ENCODE measurements at places on chromosomes 12 and 14.

GRCh38 chr12:103399986-103400385 lies 95.8 kb downstream of the C12orf42 start:
- no peak for DNase-seq

- no peak for DNase-seq
Observed at GRCh38 chr12:94397401-94397800, 62.3 kb downstream of the CEP83 start.

DNA sequence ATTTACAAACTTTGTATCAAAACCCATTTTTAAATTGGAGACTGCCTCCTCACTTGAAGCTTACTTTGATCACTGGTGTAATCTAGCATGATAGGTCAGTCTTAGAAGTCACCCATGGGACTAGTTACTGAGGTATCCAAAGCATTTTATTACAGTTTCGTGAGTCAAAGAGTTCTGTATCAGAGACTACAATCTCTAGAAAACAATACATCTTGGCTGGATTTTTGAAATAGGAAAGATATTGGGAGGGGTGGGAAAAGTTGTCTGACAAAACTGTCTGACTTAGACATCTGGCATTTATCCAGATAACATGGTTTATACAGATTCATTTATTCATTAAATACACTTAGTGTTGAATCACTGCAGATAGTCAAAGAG lies 173.5 kb upstream of the PDZRN4 start:
- DNase-seq = no peak

- DNase-seq = no peak
Observed at GRCh38 chr12:9752145-9752933, 8.4 kb downstream of the CD69 start.

DNA sequence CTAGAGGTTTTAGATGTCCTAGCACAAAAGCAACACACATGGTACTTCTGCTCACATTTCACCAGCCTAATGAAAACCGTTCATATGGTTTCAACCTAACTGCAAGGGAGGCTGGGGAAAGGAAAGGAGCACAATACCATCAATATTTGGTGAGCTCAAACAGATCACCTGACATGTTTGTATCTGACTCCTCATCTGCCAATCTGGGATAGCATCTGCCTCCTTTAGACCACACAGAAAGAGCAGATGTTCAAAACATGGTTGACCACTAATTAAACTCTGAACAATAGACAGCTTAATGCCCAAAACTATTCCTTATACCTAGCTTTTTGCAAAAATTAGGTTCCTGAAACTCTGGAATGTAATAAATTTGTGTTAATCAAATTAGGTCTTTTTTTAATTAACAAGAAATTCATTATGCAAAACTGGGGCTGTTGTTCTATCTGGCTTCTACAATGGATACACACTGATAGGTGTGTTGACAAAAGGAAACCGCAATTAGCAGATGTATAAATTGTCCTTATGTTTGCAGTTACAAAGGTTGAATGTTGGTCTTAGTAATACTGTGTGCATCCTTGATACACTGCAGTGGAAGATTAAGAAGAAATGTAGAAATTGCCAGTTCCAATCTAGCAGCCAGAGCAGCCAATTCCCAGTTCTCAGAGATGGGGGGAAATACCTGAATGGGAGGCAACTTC lies 89.3 kb downstream of the DUSP6 start:
- no peak for DNase-seq

GRCh38 chr14:77980475-77981321 lies 180.8 kb downstream of the ADCK1 start:
- DNase-seq = no peak

- no peak for DNase-seq
Observed at GRCh38 chr12:79696416-79696815, 5.7 kb upstream of the PAWR start.

DNA sequence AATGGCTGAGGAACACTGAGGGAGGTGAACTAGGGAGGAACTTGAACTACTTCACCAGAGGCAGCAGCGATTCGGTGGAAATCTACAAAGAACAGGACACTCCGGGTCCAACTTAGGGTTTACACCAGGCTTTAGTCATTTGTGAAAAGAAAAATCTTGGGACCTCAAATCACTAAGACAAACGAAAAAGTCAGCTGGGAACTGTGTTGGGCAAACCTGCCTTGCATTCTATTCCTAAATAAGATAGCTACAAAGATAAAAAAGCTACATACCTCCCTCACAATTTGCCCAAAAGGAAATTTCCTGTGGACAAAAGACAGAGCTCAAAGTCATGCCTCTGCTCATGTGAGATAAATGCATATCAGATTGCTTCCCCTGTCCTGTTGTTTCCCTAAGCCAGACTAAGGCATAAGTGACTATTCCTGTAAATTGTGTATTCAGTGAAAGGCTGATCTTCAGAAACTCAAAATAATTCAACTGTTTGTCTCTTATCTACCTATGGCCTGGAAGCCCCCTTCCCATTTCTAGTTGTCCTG lies 106.6 kb downstream of the APAF1 start:
- DNase-seq = no peak

DNA sequence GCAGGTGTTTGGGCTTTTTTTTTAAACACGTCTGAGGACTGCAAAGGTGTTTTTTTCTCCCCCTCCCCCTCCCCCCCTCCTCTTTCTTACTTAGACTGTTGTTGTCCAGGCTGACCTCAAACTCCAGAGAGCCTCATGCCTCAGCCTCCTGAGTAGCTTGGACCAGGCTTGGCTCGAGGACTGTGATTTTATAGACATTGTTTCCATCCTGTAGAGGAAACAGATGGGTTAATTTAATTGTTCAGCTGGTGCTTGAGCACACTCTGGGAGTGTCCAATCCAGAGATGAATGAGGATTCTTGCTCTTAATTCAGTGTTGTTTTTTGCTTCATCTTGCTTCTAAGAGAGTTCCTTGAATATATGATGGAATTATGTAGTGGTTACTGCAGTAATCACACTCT lies 42.1 kb downstream of the RASSF3 start:
- no peak for DNase-seq

DNA sequence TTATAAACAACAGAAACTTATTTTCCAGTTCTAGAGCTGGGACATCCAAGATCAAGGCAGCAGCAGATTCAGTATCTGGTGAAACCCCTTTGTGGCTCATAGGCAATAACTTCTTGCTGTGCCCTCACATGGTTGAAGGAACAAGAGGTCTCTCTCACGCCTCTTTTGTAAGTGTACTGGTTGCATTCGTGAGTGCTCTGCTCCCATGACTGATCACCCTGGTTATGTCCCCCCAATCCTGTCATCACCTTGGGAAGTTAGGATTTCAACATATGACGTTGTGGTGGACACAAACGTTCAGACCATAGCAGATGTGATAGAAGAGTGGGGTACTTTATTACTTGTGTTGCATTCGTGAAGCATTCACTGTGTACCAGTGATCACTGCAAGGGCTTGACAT lies 184.0 kb downstream of the SRGAP1 start:
- no peak for DNase-seq

DNA sequence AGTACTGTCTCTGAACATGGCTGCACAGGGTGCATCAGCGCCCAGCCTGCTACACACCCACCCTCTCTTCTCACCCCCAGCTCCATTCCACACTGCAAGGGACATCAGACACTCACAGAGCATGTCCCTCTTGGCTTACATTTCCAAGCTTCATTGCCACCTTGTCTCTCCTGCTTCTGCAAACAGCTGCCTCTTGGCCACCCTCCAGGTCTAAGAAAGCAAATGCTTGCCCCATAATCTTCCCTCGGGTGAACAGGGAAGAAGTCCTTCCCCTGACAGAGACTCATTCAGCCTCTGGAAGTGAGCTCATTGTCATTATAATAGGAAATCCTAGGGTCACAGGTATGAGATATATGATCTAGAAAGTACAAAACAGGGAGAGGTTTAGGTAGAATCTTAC lies 505.2 kb downstream of the RMST start:
- DNase-seq = no peak

DNA sequence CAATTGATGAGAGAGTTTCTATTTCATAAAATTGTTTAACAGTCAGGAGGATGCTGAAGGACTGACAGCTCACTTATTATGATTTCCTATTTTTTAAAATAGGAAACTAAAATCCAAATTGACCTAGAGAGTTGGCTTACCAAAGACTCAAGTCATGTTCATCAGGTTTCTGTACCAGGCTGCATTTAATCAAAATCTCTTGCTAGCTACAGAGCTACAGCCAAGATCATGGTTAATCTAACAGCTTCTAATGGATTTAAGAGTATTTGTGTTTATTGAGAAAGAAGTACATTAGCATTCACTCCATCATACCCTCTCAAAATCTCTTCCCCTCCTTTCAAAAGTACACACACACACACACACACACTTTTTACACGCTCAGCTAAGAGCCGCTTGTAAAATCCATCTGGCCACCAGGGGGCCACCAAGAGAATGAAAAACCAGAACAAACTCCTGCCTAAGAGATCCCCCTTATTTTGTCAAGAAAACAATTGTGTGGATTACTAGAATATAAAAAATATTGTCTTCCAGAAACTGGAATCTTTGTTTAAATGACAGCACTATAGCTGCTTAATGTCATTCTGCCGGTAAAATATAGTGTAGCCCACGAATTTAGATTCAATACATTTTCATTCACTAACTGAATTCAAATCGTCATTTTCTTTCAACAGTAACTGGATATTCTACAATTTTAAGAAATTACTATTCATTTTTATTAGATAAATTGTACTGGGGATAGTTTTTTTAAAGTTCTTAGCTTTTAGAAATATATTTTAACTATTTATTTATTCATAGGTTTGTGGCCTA lies 334.0 kb downstream of the BTG1 start:
- DNase-seq = no peak

GRCh38 chr12:28158353-28158752 lies 31.9 kb upstream of the CCDC91 start:
- no peak for DNase-seq

DNA sequence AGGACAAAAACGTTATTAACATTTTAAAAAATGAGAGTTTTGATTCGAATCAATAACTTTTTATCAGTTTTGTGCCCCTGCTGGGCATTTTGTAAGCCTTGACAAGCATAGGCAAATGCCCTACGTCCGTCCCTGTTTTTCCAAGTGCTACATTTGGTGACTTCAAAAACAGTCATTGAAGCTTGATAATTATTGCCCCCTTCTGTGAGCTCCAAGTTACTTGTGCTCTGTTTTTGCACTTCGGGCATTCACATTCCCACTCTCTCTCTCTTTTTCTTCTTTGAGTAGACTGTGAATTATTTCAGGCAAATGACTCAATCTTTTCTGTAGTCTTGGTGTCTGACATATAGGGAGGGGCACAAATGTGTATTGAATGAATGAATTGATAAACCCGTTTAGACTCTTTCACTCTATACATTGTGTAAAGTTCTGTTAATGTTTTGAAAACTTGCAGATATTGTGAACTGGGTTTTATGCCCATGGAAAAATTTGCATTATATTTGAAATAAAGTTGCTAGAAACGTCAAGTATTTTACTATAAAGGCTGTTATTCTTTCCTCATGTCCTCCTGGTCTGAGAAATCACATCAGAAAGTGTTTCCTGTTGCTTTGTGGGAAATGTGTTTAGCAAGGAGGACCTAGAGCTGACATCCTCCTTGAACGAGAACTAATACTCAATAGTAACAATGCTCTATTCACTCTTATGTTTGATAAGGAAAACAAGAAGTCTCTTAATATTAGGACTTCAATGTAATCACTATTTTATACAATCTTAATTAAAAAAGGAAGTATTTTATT lies 1.4 kb downstream of the APAF1 start:
- no peak for DNase-seq

- DNase-seq = no peak
Observed at GRCh38 chr12:278046-278445, 15.4 kb upstream of the SLC6A13 start.

GRCh38 chr14:75578102-75578785 lies at the start of gene FLVCR2:
Gene FLVCR2 (plus strand): TSS chr14:75578620. CDS start chr14:75578973, 353 bp downstream.
- peak; percentile 27 for DNase-seq

GRCh38 chr12:102197789-102198188 lies at the start of gene PMCH:
Gene PMCH (minus strand): TSS chr12:102197833. CDS start chr12:102197770, 63 bp downstream.
- no peak for DNase-seq

GRCh38 chr12:116859079-116859478 lies 22.2 kb downstream of the HRK start:
- no peak for DNase-seq

GRCh38 chr12:109687250-109687649 lies 26.4 kb upstream of the FAM222A start:
- no peak for DNase-seq

- DNase-seq = no peak
Observed at GRCh38 chr14:86013641-86014040, 483.7 kb downstream of the FLRT2 start.

GRCh38 chr14:58571769-58572472 lies 65.8 kb upstream of the DACT1 start:
- no peak for DNase-seq
